ENCODE measurements at places on chromosomes 5 and 9. TPM values are rescaled to one million over a fixed set of nuclear protein-coding genes. Genes with fewer than 3 reads are reported as not detected.

The SARDH gene
- 5.0 TPM for total RNA-seq

The EPB41L4A gene
- 7.3 TPM for total RNA-seq

The SPATA31D4 gene
- total RNA-seq, result not detected

The RFK gene
- total RNA-seq, result 15.1 TPM

The RNF183 gene
- total RNA-seq, result not detected

The KLHL3 gene
- total RNA-seq, result 3.6 TPM
